ENCODE measurements at places on chromosomes 3 and 15.

DNA sequence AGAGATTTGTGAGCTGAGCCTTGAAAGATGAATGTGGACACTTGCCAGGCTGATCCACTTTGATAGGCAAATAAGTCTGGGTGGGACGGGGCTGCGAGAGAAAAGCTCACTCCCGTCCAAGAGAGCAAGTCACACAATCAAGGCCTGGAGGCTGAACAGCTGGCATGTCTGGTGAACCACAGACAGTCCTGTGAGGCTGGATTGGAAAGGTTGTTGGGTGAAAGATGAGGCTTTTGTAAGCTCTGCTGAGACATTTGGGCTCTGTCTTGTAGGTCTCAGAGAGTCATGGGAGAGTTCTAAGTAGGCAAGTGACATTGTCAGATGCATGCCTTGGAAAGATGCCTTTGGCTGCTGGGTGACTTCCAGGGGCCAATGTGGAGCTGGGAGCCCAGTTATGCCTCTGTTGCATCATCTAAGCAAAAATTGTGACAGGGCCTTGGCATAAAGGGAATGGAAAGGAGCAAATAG lies 38.5 kb downstream of the RPLP1 start:
- no peak for DNase-seq

GRCh38 chr15:67879440-67880129 lies 39.7 kb upstream of the RNU6-1 start:
- DNase-seq = no peak

GRCh38 chr3:152089528-152089927 lies 179.2 kb upstream of the MBNL1 start:
- DNase-seq = no peak

GRCh38 chr15:70351391-70351790 lies 253.7 kb upstream of the TLE3 start:
- DNase-seq = no peak

DNA sequence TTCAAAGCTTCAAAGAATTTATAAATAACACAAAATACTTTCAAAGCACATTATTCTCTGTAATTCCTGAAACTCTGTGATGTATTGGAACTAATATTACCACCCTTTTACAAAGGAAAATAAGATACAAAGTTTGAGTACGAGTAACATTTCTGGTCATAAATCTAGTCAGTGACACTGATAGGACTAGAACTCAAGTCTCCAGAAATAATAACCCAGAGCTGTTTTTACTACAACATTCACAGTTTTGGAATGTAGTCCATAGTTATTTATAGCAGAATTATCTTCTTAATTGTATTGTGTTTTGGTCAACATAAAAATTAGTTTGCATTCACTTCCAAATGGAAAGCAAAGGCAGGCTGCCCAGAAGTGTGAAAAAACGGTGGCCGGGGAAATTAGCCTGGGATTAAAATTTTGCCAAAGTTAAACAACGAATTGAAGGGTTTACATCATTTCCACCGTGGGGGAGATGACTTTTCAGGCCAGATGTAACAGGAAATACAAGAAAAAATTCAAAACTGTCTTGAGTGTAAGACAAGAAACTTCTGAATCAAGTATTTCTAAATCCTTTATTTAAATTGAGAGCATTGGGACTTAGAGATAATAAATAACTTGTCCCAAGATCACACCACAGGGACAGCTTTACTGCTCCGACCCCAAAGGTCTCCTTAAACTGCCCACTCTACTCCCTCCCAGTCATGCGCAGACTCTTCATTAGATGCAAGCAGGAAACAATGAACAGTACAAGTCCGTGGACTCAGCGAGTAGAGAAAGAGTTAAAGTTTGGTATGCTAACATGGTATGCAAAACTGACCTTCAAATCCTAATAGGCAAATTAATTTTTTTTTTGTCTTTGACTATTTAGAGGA lies 74.3 kb upstream of the VGLL4 start:
- DNase-seq = no peak

DNA sequence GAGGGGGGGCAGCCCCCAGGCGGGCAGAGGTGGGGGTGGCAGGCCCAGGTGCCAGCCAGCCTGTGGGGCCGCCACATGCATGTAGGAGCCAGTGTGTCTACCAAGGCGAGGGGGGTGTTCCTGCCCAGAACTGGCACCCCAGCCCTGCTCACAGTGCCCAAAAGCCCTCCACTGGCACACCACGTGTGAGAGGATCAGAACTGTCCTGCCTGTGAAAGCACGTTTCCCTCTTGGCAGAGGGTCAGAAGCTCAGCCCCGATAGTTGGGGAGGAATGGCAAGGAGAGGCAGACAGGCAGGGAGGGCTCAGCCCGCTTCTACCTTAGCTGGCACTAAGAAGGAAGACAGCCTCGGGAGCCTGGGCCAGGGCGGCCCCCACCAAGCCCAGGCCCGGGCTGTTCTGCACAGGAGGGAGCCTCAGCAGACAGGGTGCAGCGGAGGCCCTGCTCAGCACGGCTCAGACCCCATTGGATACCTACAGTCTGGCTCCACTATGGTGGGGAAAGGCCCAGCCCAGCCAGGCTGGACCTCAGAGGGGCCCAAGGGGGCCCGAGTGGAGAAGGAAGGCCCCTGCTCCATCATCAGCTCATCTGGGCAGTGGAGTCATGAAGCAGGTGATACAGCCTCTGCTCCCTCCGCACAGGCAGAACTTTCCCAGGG lies 84.8 kb upstream of the LINGO1 start:
- DNase-seq = no peak

- DNase-seq = no peak
Measured at GRCh38 chr3:185605566-185605965, 19.5 kb downstream of the SENP2 start.

GRCh38 chr3:73484656-73485248 lies 140.0 kb downstream of the PDZRN3 start:
- DNase-seq = no peak

DNA sequence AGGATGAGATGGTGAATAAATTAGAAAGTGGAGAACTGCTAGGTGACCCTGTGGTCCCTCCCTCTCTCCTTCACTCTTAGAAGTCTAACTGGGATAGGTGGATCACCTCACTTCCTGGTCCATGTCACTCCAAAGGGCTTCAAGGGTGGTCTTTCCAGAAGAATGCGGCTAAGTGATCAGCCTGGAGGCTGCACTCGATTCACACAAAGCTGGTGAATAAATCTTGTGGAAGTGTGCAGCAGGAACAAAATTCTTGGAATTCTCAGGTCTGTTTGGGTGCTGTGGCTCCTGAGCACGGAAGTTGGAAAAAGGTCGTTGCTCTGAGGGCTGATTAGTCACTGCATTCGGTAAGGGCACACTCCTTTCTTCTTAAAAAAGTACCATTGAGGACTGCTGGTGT lies 46.3 kb downstream of the GASK1A start:
- DNase-seq = no peak

DNA sequence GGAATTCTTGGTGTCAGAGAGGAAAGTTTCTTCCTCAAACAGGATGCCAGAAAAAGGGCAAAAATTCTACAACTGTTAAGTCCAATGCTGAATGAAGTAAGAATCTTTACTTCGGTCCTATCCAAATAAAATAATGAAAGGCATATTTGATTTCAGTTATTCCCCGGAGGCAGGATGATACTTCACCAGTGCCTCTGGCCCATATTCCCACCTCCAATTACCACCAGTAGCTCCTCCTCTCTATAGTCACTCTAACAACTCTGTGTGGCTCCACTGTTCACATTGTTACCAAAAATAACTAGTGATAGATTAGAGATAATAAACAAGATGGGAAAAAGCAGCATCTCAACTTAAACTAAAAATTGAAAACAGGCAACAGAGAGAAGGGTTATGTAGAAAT lies 20.7 kb downstream of the MAP1A start:
- no peak for DNase-seq

- no peak for DNase-seq
Measured at GRCh38 chr3:69063636-69064035, 11.5 kb upstream of the TMF1 start.

DNA sequence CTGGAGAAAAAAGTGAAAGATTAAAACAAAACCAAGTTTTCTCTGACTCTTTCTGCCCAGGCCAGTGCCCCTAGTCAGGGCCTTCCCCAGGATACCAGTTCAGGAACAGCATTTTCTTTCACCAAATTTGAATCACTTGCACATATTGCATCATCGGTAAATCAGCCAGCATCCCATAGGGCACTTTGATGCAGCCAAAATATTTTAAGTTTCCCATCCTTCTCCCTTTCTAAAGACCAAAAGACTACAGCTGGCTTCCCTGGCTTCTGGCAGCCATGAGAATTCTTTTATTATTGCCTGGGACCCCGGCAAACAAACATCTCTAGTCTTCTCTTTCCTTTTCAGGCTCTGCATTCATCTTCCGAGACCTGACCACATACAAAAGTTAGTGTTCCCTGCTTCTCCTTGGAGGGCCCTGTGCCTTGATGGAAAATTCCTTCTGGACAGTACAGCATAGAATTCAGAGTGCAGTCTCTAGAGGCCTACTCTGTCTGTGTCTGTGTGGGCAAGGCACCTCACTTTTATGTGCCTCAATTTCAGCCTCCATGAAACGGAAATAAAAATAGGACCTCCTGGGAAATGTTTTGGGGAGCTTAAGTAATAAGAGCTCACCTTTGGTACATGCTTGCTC lies 348.0 kb downstream of the VPS13C start:
- no peak for DNase-seq

DNA sequence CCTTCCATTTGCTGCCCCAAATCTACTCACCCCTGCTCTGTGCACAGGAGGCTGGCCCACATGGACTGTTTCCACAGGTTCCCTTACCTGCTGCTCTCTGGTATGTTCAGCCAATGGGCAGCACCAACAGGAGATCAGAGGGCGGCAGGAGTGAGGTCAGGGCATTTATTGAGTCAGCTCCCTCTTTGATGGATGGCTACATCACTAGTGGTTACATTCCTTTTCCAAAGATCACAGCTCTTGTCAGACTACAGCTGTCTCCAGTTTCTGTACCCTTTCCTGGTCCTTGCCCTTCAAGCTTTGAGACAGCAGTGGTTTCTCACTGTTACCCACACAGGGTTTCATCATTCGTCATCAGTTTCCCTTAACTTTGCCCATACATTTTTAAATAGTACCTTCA lies 325.1 kb downstream of the SUCLG2 start:
- no peak for DNase-seq

- no peak for DNase-seq
Measured at GRCh38 chr3:72768006-72768441, 80.2 kb downstream of the SHQ1 start.

- no peak for DNase-seq
Measured at GRCh38 chr3:79761441-79761840, 6.4 kb downstream of the ROBO1 start.

DNA sequence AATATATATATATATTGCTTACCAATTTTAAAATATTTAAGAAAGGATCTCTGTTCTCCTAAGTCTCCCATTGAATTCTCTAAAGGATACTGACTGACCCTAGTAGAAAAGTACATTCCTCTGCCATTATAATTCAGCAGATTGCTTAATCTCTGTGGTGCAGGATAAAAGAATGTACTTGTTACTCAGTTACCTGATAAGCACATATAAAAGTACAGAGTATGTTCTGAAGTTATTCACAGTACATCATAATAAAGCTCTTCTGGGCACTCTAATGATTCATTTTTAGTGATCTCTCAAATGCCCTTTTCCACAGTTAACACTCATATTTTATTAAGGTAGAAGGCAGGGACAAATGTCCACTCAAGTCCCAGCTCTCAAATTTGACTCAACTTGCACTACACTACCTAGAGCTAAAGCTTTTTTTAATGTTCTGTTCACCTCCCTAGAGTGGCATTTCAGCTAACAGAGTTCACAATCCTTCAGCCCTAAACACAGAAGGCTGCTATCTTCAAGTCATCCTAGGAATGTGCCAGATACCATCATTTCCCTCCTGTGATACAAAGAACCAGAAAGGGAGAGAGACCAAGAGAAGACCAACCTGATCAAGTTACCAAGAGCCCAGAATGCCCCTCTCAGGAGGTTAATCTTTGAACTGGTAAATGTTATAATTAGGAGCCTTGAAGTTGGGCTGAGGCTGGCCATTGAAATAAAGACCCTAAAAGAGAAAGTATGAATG lies 53.3 kb downstream of the MEIS2 start:
- no peak for DNase-seq

DNA sequence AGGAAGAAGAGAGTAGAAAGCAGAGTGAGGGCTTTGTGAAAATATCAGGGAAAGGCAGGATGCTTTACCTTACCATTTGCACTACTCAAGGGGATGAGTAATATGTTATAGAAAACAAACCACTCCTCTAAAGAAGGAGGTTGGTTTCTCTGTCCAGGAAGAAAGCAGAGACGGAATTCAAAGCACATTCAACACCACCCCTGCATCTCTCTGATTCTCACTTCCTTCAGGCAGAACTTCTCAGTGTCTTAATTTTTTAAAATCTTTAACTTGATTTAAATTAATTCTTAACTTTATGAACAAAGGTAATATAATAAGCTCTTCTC lies 82.4 kb downstream of the NR2F2 start:
- DNase-seq = no peak

GRCh38 chr3:116899253-116899652 lies 189.7 kb downstream of the TUSC7 start:
- no peak for DNase-seq

GRCh38 chr3:194087995-194088855 lies 47.7 kb upstream of the HES1 start:
- no peak for DNase-seq

DNA sequence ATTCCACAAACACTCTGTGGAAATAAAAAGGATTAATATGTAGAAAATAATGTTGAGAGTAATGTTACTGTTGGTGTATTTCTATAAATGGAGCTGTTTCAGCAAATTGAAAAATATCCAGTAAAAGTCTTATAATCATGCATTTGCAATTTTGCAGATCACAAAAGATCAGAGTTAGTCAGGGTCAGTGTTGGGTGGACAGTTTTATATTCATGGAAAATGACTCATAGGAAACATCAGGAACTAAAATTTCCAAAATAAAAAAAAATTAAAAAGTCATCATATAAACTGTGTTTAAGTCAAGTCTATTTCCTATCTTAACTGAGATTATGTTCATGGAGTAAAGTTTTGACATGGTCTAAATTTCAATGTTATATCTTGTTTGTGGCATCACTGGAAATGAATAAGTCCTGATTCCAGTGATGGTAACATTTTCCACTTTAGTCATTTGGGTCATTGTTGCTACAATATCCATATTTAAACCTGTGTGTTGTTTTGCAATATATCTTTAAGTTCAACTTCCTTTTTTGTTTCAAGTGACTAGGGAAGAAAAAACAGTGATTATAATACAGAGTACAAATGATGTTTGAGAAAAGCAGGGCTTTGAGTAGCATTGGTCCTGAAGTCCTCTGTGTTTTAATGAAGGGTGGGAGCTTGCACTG lies 37.8 kb downstream of the MITF start:
- no peak for DNase-seq

GRCh38 chr3:134496471-134497071 lies 10.7 kb downstream of the CEP63 start:
- no peak for DNase-seq
